Temporal lobe (tissue), 4 donors: ENCODE measurements at places on chromosomes 11 and 22. TPM values are rescaled to one million over a fixed set of nuclear protein-coding genes. Genes with fewer than 3 reads are reported as not detected.

The SSH3 gene
- 7.9 TPM for total RNA-seq

The RASD2 gene
- total RNA-seq, result 1.7 TPM

The SLC22A6 gene
- total RNA-seq, result 5.7 TPM

The OR4C3 gene
- not detected for total RNA-seq

The OR6T1 gene
- total RNA-seq, result not detected

The OR8A1 gene
- not detected for total RNA-seq

The LYVE1 gene
- 4.9 TPM for total RNA-seq

The C1QTNF5 gene
- 3.0 TPM for total RNA-seq

The CCDC87 gene
- total RNA-seq, result 0.25 TPM

The PPP2R5B gene
- total RNA-seq, result 26.6 TPM

The SLC1A2 gene
- 192 TPM for total RNA-seq

The CDC45 gene
- total RNA-seq, result 0.49 TPM

The MFNG gene
- total RNA-seq, result 1.5 TPM

The KRTAP5-1 gene
- total RNA-seq, result not detected

The UCP2 gene
- 3.7 TPM for total RNA-seq

The MAPK8IP2 gene
- 70.3 TPM for total RNA-seq

The MUC5AC gene
- 0.25 TPM for total RNA-seq

The PDHX gene
- 29.3 TPM for total RNA-seq

The MIOX gene
- not detected for total RNA-seq

The LRRN4CL gene
- total RNA-seq, result 0.25 TPM

The KCNJ4 gene
- 6.6 TPM for total RNA-seq

The CCDC116 gene
- not detected for total RNA-seq

The HSCB gene
- 4.2 TPM for total RNA-seq

The OR51L1 gene
- total RNA-seq, result not detected

The SERHL2 gene
- 3.0 TPM for total RNA-seq

The GLB1L2 gene
- total RNA-seq, result 0.98 TPM

The SYVN1 gene
- 7.4 TPM for total RNA-seq

The HORMAD2 gene
- total RNA-seq, result 0.25 TPM

The TST gene
- 3.2 TPM for total RNA-seq

The SIRT3 gene
- 12.3 TPM for total RNA-seq

The SEPTIN5 gene
- total RNA-seq, result 235 TPM

The RCE1 gene
- 13.8 TPM for total RNA-seq

The TIGD3 gene
- 3.0 TPM for total RNA-seq

The OR4D5 gene
- not detected for total RNA-seq

The SLC17A6 gene
- 6.1 TPM for total RNA-seq

The TNNI2 gene
- total RNA-seq, result not detected

The PKDREJ gene
- under 0.01 TPM for total RNA-seq

The INPP5J gene
- total RNA-seq, result 2.5 TPM

The TP53AIP1 gene
- total RNA-seq, result 0.25 TPM

The SYCE3 gene
- total RNA-seq, result not detected
